ENCODE measurements at places on chromosomes 12 and 14.

GRCh38 chr12:114163771-114164170 is 197.6 kb upstream of the RBM19 start:
- no peak for DNase-seq

- DNase-seq = no peak
Observed at GRCh38 chr14:92659765-92660561, 88.5 kb downstream of the LGMN start.

DNA sequence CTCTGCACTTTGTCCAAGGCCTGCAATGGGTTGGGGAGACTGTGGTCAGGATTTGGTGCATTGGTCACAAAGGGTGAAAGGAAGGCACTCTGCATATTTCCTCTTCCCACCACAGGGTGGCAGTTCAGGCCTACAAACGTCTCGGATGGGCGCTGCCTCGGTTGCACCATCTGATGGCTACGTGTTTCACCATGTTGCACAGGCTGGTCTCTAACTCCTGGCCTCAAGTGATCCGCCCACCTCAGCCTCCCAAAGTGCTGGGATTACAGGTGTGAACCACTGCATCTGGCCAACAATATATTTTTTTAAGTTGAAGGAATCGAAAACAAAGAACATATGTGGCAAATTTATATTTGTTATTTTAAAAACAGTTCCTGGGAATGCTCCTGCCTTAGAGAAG is 35.1 kb downstream of the TMBIM6 start:
- DNase-seq = peak; percentile 44

DNA sequence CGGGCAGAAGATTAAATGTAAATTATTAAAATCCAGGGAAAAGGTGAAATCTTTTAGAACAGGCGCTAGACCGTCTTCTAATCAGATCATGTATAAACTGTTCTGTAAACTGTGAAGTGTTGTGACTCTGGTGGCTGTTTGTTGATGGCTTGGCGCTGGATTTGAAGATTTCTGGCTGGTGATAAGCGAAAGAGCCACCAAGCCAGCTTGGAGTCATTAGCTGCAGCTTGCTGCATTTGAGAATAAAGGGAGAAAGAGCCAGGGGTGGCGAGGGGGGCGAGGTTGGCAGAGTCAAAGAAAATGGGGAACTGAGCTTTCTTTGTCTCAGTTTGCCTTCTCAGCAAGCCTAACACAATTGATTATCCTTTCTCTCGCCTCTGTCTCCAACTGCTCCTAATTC is 8.0 kb downstream of the SYNDIG1L start:
- DNase-seq = no peak

DNA sequence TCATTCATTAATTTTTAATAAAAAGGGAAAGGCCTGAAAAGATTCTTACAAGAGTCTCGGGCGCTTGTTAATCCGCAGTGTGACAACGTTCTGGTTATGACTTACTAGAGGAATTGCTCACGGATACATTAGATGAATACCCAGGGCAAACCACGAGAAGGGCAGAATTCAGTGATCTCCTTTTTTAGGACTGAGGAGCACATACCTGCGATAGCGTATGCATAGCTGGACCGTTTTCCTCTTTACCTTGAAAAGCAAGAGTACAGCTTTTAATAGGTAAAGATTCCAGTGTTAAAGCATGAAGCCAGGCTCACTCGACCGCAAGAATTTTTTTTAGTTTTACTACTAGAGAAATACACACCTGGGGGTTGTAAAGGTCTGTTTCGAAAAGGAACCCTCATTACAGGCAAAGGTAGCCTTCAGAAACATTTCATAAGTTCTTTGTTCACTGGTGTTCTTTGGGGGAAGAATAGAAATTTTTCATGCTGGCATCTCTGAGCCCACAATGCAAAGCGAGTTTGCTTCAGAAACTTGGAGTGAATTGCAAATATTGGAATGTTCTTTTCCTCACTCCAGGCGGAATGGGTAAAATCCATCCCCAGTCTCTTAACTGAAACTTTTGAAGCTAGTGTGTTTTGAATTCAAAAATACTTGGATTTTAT is 953 bp downstream of the MAPK1IP1L start:
- DNase-seq = no peak

All from activated T-cell treated with anti-CD3 and anti-CD28 coated beads for 24 hours (primary cell).